ENCODE measurements at places on chromosomes 2 and 18.

GRCh38 chr2:139864821-139865302, 1084.7 kb upstream of the NXPH2 start:
- no peak for DNase-seq

DNA sequence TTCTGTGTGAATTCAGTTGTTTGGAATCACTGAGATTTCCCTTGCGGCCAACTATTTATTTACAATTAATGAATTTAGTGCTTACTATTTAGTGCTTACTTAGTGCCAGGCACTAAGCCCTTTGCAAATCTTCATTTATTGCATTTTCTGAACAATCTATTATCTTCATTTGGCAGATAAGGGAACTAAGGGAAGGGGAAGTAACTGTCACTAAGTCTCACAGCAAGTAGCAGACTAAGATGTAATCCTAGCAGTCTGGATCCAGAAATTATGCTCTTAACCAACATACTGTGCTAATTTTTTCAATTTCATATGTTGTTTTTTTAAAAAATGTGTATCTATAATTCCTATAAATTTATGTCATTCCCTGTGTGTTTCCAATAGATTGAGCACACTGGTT, 214.4 kb upstream of the EPC2 start:
- no peak for DNase-seq

DNA sequence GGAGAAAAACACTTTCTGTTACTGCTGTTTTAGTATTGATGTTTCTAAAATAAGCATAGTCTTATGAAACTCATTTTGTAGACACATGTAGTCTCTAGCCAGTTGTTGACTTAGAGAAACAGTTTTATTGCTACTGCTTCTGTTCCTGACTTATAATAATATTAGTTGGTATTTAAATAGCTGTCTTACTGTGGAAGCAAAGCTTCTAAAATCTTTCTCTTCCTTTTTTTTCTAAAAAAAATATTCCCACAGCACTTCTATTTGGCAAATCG, 121.8 kb downstream of the MTX2 start:
- DNase-seq, result no peak

DNA sequence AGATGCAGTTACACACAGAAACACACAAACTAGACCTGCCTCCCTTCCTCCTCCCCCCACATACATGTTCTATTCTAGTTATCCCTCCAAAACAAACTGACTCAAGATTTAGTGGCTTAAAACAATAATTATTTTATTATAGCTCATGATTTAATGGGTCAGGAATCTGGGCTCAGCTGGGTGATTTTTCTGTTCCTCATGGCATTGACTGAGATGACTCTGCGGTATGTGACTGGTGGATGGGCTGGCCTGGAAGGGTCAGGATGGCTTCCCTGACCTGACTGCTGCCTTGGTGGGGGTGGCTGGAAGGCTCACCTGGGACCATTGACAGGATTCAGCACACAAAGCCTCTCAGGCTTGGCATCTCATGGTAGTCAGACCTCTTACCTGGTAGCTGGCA, 33.7 kb upstream of the NTSR2 start:
- DNase-seq, result no peak

- DNase-seq, result no peak
Observed at GRCh38 chr2:237496428-237496827, 9.4 kb downstream of the MLPH start.

DNA sequence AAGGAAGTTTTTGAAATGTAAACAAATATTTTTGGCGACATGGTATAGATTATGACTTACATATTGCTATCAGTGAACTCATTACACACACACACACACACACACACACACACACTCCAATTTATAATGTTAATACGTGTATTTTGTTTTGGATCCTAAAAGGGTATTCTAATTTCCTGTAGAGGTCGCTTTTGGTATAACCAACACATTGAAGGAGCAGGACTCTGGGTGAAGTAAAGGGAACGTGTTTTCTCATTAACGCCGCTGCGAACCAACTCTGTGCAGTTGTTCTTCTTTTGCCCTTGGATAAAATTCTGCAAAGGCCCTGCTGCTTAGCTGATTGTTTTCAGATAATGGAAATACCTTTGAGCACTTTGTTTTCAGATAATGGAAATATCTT, 190.4 kb downstream of the PMAIP1 start:
- DNase-seq, result no peak

GRCh38 chr2:150090031-150090430, 397.4 kb downstream of the RND3 start:
- no peak for DNase-seq

DNA sequence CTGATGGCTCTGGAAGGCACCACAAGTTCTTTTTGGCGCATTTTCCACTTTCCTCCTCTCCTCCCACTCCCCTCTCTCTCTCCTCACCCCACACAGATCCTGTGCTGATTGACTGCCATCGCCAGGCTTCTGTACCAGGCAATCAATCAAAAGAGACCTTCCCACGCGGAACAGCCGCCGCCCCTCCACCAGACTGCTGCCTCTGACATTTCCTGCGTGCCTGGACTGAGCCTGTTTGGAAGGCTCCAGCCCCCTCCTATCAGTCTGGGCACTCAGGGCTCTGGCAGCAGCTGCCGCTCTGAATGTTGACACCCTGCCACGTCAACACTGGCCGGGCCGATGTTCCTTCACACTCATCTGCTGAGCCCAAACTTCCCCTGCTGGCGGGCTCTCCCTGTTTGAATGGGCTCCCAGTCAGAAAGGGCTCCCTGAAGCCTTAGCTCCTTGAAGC, 467.7 kb downstream of the EPHA4 start:
- no peak for DNase-seq

DNA sequence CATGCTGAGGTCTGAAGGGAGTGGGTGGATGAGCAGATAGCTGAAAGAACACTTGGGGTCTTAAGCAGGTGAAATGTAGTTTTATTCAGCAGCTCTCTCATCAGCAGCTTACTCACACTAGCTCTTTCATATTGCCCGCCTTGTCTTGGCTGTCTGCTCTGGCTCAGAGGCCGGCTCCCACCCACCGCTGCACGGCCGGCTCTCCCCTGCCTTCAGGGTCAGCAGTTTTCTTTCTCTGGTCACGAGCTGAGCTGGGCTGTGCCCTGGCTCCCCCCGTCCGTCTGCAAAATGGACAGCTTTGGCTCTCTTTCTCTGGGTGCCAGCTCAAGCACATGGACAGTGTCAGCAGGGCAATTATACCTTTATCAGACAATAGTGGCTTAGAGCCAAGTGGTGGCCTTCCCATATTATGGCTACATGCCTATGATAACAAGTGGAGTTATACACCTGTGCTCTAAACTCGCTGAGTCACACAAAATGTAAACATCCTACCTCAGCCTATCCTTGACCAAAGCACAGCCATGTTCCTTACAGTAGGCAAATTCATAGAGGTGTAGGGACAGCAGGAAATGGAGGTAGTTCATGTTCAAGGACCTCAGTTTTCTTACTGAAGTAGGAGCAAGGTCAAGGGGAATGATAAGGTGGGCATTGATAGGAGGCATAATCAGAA, 224.8 kb downstream of the SOCS6 start:
- no peak for DNase-seq

DNA sequence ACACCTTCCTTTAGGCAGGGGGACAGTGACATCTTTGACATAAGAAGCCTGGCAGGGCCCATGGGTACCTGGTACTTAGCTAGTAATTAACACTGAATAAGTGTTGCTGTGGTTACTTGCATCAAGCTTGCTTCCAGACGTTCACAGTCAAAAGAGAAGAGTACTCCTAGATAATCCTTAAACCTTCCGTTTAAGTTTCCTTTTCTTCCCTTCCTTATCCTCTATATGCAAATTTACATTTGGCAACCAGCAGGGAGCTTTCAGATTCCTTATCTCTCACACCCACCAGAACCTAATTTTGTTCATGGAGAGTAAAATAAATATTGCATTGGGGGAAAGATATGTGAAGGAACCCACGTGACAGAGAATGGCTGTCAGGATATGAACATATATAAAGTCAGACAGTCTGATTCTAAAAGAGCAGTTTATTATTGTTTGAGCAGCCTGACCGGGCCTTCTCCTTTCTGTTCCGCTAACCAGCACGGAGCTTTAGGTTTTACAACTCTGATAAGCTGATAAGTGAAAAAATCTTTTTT, 7.8 kb upstream of the RAB31 start:
- DNase-seq, result no peak

DNA sequence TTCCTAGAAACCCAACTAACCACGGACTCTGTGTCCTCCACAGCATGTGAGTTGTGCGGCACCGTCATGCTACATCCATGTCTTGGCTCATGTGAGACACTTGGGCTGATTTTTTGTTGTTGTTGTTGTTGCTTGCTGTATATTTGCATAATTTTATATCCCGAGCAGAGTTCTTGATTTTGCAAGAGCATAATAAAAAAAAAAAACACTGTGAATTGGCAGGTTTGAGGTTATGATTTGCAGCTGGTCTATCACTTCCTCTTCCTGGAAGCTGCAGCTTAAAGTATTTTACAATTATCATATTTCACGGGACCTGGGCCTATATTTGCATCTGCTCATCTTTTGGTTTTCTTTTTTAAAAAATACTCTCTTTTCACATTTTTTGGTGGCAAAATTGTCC, 142.3 kb upstream of the NRP2 start:
- DNase-seq, result no peak

GRCh38 chr2:12965540-12966269, 249.0 kb downstream of the TRIB2 start:
- DNase-seq, result no peak

DNA sequence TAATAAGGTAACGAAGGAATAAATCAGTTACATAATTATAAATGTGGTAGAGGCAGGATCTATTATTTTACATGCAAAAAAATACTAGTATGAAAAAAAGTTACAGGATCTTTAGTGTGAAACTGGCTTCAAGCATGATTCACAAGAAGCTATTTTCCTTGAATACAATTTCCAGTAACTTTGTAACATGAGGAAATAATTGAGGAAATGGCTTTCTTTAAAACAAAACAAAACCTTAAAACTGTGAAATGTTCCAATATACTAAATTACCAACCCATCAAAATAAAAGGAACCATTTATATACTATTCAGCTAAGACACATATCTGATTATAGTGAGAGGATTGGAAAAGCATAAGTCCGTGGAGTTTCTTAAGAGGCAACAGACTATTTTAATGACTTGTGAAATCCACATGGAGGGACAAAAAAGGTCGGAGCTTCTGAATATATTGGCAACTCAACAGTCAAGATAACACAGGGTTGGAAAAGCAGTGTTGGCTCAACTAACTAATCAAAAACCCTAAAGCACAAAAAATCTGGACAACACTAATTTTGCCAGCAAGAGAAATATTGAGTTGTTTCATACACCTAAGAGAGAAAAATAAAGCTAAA, 10.6 kb downstream of the IRS1 start:
- no peak for DNase-seq

Data from activated T-helper 1 cell treated with anti-CD3 and anti-CD28 coated beads, Interleukin-2, amount 50 U/mL, for 16 hours (primary cell).